Naive B cell (primary cell): ENCODE measurements at places on chromosomes 6 and 20.

DNA sequence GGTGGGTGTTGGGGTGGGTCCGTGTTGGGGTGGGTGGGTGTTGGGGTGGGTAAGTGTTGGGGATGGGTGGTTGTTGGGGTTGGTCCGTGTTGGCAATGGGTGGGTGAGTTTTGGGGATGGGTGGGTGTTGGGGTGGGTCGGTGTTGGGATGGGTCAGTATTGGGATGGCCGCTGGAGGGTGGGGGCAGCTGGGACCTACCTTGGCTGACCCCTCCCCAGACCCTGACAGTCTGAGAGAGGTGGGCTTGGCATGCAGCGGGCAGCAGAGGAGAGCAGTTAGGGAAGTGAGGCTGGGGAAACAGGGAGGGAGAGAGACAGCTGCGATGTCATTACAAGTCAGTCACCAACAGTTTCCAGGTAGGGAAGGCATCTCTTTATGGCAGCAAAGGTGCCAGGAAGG, 23.1 kb upstream of the GATA5 start:
- no peak for DNase-seq
- H3K27me3 ChIP-seq: no peaks in the 10 kb centered on the region
- H3K4me3 ChIP-seq: no peak overlapping the region
- no peaks in the 10 kb centered on the region for H3K36me3 ChIP-seq
- peaks cover 35% of the 10 kb centered on the region for H3K4me1 ChIP-seq

- H3K4me1 ChIP-seq: no peaks in the 10 kb centered on the region
- H3K36me3 ChIP-seq: no peaks in the 10 kb centered on the region
- no peak for DNase-seq
These were observed 59.2 kb downstream of the DAAM2 start for GRCh38 chr6:39851331-39851730.

DNA sequence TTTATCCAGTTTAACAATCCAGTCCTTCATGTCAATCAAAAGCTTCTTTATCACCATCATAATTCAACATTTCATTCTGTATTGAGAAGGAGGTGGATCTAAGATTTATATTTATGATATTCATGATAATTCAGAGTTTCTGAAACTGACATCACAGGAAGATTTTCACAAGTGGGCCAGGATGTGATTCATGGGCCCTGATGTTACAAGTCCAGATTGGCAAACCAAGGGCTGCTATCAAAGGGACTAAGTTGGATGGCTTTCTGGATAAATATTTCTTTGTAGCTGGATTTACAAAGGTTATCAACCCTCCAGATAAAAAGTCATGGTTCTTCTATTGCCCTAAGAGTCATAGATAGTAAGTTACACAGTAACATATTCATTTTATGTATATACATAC, 866.5 kb downstream of the KIF16B start:
- H3K27ac ChIP-seq: no peak overlapping the region
- no peak overlapping the region for H3K4me3 ChIP-seq
- H3K36me3 ChIP-seq: no peaks in the 10 kb centered on the region
- H3K4me1 ChIP-seq: no peaks in the 10 kb centered on the region

DNA sequence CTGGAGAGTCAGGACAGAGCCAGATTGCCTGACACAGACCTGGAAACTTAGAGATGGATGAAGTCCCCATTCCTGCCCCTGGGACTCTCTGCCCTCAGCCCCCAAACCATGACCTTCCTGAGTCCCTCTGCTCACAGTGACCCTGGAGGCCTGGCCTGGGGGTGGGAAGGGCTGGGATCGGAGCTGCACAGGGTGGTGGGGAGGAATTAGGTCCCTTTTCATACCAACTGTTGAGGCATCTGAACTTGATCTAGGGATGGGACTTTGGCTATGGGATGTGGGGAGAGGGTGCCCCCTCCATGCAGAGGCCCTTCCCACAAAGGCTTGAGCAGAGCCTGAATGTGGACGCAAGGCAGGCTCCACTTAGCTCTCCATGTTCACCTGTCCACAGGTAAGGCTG, 144.1 kb downstream of the MRPL14 start:
- no peak overlapping the region for H3K27ac ChIP-seq
- no peaks in the 10 kb centered on the region for H3K4me1 ChIP-seq
- H3K4me3 ChIP-seq: no peak overlapping the region
- DNase-seq: no peak

- peaks cover 53% of the 10 kb centered on the region for H3K4me1 ChIP-seq
- no peak for DNase-seq
- H3K4me3 ChIP-seq: no peak overlapping the region
- H3K36me3 ChIP-seq: peaks cover 7% of the 10 kb centered on the region
- no peaks in the 10 kb centered on the region for H3K27me3 ChIP-seq
These were observed 44.3 kb downstream of the OR2B2 start for GRCh38 chr6:27867945-27868300.
